ENCODE measurements at places on chromosomes 6 and 20.

GRCh38 chr6:108751851-108752732 lies 96.1 kb upstream of the ARMC2 start:
- DNase-seq = no peak

DNA sequence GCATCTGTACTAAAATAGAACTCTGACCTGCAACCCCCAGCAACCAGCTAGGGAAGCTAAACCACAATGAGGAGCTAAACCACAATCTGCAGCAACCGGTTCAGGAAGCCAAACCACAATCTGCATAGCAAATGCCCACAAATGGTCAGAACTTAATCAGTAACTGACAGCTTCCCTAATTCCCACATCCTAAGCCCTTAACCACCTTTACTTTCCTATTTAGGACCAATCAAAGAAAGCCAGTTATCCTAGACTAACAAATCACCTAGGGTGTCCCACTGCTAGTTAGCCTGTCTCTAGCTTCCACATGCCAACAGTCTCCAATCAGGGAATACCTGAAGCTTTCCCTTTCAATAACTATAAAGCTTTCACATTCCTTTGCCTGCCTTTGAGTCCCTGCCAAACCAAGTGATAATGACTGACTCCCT lies 424.6 kb upstream of the PTCHD4 start:
- no peak for DNase-seq

- DNase-seq = peak; percentile 39
Measured at GRCh38 chr6:293193-294174, 1.2 kb downstream of the DUSP22 start.

DNA sequence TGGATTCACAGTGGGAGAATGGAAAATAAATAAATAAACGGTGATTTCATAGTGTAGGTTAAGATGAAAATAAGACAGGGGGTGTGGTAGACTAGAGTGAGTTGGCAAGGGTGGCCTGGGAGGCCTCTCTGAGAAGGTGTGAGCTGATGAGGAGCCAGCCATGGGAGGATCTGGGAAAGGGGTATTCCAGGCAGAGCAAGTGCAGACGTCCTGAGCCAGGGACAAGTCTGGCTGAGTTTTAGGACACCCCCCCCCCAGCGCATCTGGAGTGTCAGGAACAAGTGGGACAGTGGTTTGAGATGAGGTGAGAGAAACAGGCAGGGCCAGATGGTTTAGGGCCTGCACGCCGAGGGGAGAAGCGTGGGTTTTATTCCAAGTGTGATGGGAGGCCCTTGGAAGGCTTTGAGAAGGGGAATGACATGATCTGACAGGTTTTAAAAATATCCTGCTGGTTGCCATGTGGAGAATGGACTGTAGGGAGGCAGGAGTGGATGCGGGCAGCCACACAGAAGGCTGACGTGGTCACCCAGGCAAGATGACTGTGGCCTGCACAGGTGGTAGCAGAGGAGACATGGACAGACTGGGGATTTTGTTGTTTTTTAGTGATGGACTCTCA lies 21.1 kb upstream of the CCM2L start:
- no peak for DNase-seq

DNA sequence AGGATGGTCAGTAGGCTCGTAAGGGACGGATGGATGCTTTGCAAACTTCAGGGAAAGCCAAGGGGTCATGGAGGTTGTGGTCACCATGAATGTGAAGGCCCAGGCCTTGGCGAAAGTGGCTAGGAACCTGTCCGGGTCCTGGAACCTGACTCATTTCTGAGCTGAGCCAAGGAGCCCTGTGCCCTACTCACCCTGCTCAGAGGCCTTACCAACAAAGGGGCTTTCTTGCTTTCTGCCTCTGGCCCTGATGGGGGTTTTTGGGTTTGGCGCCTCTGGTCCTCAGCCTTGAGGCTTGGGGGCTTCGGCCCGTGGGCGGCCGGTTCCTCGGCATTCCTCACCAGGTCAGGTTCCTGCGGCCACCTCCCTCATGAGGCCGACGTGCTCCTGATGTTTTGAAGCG lies 155.1 kb downstream of the DTNBP1 start:
- no peak for DNase-seq
